ENCODE measurements at places on chromosomes 11 and 22.

DNA sequence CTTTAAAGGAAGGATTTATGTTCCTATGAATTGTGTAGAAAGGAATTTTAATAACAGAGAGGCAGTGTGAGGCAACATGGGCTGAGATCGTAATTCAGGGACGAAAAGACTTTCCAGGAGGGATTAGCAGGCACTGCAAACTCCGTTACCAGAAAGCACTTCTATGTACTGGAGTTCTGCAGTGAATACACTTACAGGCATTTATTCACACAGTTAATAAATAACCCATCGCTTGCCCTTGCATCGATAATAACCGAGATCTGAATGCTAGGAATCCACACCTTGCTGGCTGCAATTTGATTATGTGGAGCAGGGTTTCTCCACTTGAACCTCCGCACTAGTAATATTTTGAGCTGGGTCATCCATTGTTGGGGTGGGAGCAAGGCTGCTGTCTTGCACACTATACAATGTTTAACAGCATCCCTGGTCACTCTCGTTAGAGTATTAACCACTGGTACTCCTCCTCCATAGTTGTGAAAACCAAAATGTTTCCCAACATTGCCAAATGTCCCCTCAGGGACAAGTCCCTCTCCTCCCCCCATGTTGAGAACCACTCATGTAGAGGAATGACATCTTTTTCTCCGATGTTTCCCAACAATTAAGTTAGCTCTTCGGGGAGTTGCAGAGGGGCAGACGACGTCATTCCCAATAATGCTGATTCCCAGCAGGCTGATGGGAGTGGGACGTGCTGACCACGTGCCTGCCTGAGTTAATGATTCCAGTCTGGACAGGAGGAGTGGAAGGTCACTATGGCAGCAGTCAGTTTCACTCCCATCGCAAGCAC is 99.5 kb downstream of the SNX19 start:
- DNase-seq = no peak

DNA sequence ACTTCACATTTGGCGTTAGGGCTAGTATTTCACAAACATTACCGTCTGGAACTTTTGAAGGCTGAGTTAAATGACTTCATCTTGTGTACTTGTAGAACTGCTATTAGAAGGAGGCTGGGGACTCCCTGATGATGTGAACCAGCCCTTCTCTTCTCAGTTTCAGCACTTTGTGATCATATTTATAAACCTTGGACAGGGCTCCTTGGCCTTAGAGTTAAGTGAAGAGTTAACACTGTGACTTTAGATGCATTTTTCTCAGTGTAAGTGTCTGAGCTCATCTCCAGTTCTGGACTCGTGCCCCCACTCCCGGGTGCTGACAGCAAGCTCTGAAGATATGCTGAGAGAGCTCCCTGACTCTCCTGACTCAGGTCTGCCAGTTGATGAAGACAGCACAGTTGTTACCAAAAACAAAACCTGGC is 8.4 kb downstream of the MIAT start:
- DNase-seq = no peak

GRCh38 chr11:64407221-64407620 is 48.3 kb downstream of the RPS6KA4 start:
- DNase-seq = no peak

- no peak for DNase-seq
These were observed 11.8 kb upstream of the FXYD2 start for GRCh38 chr11:117836077-117836960.

DNA sequence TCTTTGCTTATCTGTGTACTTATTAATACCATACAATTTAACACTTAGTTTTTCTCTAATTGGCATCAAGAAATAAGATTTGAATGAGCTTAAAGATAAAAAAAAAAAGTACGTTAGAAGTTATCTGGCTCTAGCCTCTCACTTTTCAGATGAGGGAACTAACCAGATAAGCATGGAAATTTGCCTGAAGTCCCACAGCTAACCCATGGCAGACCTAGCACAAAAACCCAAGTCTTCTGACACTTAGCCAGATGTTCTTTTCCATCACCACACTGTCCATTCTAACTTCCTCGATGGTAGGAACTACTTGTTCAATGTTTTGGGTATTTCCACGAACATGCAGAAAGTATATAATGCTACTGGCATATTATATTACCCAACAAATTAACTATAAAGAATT is 7.4 kb upstream of the SOX6 start:
- no peak for DNase-seq

DNA sequence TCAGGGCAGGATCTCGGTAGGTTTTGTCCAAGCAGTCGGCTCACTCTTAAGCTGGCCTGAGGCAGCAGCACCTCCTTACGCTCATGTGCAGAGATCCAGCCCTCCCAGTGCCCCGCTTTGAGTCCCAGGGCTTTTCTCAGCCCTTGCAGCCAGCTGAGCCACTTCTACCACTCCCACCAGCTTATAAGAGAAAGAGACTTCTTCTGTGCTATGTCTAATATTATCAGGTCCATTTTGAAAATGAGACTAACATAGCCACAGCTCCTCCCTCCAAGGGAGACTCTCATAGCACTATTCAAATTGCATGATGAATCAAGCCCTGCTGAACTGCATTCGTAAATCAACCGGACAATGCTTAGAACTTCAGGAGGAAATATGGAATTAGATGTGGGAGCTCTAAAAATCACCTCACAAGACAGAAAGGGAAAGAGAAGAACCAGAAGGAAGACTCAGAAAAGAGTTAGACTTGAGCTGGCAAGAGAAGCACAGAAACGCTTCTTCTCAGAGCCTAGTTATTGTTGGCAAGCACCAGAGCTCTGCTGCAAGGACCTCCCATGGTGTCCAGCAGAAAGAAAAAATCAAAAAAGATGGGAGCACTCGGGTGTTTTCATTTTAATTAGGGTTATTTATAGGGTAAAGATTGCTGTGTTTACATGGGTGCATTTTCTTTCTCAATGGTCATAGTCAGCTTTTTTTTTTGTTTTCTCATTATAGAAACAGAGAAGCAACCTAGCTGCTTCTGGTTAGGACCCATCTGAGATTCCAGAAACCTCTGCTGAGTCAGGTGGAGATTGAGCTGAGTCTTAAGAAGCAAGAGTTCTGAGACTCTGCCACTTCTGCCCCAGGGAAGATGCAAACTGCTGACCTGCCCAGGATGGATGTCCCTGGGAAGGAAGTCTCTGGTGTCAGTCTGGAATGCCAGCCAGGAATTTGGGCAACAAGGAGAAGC is 181.4 kb downstream of the ETS1 start:
- DNase-seq = no peak

DNA sequence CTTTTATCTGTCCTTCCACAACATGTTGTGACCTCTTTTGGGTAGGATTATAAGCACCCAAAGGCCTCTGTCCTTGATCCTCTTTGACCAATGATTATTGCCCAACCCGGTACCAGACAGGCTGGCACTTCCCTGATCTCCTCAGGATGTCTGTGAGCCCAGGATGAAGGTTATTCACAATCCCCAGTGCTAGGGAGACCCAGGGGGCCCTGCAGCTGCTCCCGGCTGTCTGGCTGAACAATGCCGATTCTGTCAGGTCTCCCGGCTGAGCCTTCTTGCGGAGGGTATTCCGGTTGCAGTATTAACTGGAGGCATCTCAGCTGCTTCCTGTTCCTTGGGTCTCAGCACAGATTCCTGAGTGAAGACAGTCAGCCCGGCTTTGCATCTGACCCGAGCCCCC is 71.2 kb upstream of the CDON start:
- no peak for DNase-seq

DNA sequence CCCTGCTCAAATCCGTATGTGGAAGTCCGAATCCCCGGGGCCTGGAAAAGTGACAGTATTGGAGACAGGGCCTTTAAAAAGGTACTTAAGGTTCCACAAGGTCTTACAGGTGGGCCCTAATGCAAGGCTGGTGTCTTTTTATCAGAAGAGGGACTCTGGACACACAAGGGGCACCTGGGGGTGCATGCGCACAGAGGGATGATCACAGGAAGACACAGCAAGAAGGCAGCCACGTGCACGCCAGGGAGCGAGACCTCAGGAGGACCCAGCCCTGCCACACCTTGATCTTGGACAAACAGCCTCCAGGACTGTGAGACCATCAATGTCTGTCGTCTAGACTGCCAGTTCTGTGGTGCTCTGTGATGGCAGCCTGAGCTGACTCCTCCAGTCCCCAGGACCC is 96.5 kb downstream of the SHANK2 start:
- DNase-seq = no peak

DNA sequence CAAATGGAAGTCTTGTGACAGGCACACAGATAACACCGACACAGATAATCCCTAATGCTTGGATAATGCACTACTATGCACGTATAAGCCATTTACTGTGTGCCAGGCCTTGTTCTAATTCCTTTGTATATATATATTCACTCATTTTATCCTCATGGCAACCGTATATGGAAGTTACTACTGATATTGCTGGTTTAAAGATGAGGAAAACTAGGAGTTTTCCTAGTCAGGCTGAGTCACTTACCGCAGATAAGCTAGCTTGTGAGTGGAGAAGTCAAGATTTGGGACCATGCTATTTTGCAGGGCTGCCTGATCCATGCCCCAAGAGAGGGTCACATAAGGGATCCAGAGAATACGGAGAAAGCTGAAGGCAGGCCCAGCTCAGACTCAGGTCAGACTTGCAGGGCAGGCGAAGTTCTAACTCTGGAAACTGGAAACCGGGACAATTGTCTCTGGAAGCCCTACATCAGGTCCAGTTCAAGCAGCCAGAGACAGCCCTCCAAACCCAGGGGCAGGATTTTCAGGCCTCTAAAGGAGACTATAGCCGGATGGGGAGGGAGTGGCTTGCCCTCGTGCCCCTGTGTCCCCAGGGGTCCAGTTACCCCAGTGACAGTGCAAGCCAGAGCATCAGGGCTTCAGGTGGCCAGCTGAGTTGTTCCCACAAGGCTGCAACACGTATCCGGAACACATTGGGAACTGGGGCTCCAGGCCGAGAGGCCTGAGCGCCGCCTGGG is 534.8 kb downstream of the INSC start:
- DNase-seq = no peak

DNA sequence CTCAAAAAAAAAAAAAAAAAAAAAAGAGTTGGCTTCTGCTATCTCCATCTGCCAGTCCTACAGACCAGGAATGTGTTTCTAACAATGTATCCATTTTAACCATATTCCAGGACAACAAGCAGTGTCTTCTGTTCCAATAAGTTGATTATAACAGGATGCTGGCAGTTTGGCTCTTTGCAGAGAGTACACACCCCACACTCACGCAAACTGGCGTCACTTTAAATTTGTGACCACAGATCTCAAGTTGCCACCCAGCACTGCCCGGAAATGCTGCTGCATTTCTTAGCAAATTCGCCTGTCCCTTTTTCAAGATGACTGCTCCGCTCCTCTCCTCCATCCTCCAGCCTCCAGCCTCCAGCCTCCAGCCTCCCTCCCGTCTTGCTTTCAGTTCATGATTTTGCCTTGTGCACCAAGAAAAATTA is 44.3 kb downstream of the SCGB1A1 start:
- DNase-seq = no peak

DNA sequence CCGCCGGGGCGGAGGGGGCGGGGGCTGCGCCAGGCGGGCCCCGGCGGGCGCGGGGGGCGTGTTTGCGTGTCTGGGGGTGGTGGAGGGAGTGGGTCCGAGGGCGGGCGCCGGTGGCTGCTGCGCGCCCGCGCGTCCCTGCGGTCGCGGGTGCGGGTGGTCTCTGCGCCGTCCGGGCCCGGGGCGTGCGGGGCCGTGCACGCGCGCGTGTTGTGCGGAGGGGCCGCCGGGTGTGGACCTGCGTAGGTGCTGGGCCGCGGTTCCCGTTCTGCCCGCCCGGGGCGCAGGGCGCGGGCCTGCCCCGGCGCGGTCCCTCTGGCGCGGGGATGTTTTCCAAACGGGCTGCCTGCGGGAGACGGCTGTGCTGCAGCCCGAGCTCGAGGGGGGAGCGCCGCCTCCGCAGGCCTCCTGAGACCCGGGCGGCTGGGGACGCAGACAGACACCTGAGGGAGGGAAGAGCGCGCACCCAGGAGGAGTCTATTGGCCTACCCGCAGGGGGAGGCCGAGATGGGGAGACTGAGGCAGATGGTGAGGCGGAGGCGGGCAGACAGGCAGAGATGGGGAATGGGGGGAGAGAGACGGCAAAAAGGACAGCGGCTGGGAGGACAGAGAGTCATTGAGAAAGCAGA is 442 bp downstream of the PELI3 start:
- DNase-seq = no peak

- no peak for DNase-seq
These were observed 767 bp downstream of the SLC43A1 start for GRCh38 chr11:57514538-57515331.

DNA sequence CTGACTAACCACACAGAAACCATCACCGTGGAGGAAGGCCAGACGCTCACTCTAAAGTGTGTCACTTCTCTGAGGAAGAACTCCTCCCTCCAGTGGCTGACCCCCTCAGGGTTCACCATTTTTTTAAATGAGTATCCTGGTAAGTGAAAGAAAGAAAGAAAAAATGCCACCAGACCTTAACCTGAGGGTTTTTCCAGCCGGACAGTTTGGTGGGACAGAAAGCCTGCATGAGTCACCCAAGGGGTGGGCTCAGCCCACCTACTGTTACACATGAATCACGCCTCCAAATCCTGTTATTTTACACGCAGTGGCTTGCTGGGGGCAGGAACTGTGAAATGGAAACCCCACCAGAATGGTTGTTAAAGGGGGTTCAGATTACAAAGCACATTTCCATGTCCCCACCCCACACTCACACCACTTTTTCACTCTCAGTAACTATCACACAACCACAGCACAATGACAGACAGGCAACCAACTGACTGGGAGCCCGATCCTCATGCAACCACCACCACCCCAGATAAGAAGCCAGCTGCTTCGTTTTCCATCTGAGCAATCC is 11.9 kb downstream of the CRTAM start:
- DNase-seq = no peak

GRCh38 chr11:117412653-117413275 is 85.1 kb downstream of the CEP164 start:
- DNase-seq = no peak

DNA sequence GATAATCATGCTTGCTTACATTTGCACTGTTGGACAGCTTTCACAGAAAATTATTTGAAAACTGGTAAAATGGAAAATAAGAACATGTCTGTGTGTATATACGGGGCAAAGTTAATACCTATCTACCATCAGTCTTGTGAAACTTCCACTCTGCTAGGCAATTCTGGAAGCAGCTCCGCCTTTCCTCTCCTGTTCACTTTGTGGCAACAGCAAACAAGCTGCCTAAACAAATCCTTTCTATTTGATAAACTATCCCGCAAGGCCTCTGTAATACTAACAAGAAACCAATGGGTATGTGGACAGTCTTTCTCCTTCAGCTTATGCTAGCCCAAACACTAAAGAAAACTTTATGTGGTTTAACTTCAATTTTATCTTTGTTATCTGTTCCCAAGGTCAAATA is 39.2 kb upstream of the RAPSN start:
- DNase-seq = no peak

DNA sequence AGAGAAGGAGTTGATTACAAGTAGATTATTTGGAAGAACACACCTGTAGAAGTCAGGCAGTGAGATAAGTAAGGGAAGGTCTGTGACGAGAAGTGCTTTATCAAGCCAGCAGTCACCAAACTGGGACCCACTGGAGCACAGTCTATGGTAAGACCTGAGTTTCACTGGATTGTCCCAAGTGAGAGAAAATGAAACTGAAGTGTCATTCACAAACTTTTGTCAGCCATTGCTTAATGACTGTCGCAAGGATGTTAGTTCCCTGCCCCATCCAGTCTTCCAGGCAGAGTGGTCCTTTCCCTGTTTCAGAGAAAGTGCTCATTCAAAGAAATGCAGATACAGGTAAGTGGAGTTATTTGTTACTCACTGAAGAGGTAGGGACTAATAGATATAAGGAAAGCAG is 728.0 kb upstream of the TENM4 start:
- no peak for DNase-seq

- no peak for DNase-seq
These were observed 816.3 kb downstream of the OPCML start for GRCh38 chr11:132716037-132716436.
